Activated CD8-positive, alpha-beta T cell treated with anti-CD3 and anti-CD28 coated beads, Interleukin-2, amount 10 ng/mL, durations not matched to agents 7 days and 5 days (primary cell): ENCODE measurements at places on chromosomes 7 and 10. TPM values are rescaled to one million over a fixed set of nuclear protein-coding genes. Genes with fewer than 3 reads are reported as not detected.

- no peak for DNase-seq
- H3K4me3 ChIP-seq = no peak overlapping the region
- no peak overlapping the region for H3K27ac ChIP-seq
- no peaks in the 10 kb centered on the region for H3K36me3 ChIP-seq
Observed at GRCh38 chr7:74586258-74587175, 71.0 kb upstream of the GTF2I start.

DNA sequence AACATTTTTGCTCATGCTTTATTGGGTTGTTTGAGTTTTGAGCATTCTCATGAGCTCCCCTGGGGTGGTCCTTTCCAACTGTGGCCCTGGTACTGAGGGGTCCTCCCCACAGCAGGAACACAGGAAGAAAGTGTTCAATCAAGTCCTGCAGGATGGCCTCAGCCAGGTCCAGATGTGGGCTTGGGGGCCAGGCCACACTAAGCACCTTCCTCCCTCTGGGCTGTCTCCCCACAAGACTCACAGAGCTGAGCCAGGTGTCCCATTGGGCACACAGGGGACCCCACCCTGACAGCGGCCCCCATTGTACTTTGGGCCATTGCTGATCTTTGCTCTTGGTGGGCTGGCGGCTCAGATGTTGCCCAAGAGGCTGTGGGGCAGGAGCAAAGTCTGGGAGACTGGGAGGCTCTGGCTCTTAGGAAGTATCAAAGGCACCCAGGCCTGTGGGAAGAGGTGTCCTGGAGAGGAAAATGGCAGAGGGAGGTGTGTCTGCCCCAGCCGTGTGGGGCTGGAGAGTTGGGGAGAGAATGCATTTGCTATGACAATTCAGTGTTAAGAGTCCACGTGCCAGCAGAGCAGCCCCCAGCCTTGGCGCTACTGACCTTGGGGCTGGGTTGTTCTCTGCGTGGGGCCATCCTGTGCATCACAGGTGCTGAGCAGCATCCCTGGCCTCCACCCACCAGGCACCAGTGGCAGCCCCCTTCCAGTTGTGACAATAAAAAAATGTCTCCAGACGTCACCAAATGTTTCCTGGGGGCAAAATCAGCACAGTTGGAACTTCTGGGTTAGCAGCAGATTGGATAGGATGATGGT, 17.8 kb downstream of the SCART1 start:
- H3K27ac ChIP-seq = no peak overlapping the region
- DNase-seq = no peak
- no peak overlapping the region for H3K4me3 ChIP-seq

GRCh38 chr10:26085549-26085948, 131.0 kb upstream of the GAD2 start:
- DNase-seq = no peak
- H3K4me3 ChIP-seq = no peak overlapping the region
- no peaks in the 10 kb centered on the region for H3K4me1 ChIP-seq
- H3K36me3 ChIP-seq = no peaks in the 10 kb centered on the region
- H3K27me3 ChIP-seq = no peaks in the 10 kb centered on the region

ELOVL3 gene
- not detected for total RNA-seq
